Inflammatory macrophage (primary cell): ENCODE measurements at places on chromosomes 7 and 10.

GRCh38 chr10:108363576-108363975 lies 1199.1 kb upstream of the SORCS1 start:
- no peak for DNase-seq

- peak; percentile 82 for DNase-seq
Measured at GRCh38 chr7:116902867-116903266, 40.5 kb downstream of the CAPZA2 start.

GRCh38 chr10:75051308-75051707 lies 60.1 kb upstream of the SAMD8 start:
- no peak for DNase-seq

DNA sequence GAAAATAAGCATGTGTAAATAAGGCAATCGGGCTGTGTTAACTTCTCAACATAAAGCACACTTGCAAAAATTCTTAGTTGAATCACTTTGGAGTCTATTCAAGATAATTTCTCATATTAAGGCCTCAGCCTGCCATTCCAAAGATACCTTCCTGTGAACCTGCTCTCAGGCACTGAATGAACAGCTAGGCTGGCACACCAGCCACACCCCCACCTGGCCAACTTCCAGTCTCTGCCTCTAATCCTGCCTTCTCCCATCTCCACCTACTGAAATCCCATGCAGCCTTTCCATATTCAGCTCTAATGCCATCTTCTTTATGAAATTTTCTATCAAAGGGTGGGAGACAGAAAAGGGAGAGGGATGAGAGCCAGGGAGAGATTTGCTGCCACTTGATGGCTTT lies 17.1 kb upstream of the MACROH2A2 start:
- no peak for DNase-seq

GRCh38 chr10:51663086-51663485 lies 36.3 kb downstream of the CSTF2T start:
- DNase-seq: no peak

DNA sequence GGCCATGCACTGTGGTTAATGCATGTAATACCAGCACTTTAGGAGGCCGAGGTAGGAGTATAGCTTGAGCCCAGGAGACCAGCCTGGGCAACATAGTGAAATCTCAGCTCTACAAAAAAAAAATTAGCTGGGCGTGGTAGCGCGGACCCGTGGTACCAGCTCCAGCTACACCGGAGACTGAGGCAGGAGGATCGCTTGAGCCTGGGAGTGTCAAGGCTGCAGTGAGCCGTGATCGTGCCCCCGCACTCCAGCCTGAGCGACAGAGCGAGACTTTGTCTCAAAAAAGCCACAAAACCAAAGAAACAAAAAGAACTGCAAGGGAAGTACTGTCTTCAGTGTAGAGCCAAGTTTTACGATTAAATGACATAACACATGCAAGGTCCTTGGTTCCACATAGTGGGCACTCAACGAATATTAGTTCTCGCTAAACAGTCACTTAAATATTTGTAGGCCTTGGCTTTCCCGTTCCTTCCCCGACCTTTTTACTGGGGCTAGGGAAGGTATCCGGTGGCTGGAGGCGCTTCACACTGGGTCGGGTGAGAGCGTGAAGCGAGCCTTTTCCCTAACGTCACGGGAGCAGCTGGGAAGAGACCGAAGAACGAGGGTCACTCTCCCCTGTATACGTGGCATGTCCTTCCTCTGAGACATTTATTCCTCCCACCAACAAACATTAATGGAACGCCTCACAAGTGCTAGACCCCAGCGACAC lies 993 bp upstream of the SND1 start:
- DNase-seq: peak; percentile 18

- no peak for DNase-seq
Measured at GRCh38 chr10:81911328-81911727, 36.3 kb downstream of the NRG3 start.

GRCh38 chr7:108535257-108535656 lies 9.3 kb upstream of the PNPLA8 start:
- peak; percentile 46 for DNase-seq

- no peak for DNase-seq
Measured at GRCh38 chr7:144982133-144982532, 146.3 kb upstream of the TPK1 start.

DNA sequence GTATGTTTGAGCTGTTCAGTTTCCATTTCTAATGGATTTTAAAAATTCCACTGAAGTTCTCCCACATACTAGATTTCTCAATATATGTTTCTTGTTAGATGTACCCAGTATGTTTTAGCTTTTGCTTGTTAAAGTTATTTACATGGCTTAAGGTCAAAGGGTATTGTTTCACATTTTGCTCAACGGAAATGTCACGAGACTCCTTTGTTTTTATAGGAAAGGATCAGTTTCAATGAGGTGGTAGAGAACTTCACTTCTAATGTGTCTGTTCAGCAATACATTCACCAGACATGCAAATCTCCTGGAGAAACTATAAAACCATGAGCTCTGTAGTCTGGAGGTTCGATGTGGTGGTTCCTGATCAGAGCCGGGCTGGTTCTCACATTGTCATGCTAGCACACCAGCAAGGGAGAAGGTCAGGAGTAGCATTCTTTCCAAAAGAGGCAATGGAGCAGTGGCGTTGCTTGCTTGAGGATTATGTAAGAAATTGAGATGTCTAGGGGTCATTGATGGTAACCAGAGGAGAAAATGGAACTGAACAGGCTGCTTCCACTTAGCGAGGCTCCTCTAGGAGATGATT lies 114.0 kb downstream of the RAB18 start:
- no peak for DNase-seq

DNA sequence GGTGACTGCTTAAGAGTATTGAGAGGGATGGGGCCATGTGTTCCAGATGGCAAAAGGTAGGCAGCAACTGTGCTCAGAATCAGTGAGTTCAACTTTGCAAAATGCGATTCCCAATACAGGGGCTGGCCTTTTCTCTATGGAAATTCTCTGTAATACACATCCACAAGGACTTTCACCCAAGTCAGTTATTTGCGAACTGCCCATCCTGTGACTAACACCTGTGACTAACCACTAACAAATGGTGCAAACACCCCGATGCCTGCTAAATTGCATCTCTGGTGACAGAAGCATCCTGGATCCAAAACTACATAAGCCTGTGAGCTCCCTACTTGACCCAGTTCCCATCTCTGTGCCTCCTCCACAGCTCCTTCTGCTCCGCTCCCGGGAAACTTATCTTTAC lies 9.0 kb upstream of the CUZD1 start:
- DNase-seq: no peak

DNA sequence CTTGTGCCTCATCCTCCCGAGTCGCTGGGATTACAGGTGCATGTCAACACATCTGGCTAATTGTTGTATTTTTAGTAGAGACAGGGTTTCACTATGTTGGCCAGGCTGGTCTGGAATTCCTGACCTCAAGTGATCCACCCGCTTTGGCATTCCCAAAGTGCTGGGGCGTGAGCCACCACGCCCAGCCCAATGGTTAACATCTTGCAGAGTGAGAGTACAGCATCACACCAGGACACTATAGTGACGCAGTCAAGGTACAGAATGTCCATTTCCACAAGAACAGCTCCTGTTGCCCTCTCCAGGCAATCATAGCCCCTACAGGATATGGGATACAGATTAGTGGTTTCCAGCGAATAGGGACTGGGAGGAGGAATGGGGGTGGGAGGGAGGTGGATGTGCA lies 34.0 kb downstream of the MYO1G start:
- DNase-seq: no peak

DNA sequence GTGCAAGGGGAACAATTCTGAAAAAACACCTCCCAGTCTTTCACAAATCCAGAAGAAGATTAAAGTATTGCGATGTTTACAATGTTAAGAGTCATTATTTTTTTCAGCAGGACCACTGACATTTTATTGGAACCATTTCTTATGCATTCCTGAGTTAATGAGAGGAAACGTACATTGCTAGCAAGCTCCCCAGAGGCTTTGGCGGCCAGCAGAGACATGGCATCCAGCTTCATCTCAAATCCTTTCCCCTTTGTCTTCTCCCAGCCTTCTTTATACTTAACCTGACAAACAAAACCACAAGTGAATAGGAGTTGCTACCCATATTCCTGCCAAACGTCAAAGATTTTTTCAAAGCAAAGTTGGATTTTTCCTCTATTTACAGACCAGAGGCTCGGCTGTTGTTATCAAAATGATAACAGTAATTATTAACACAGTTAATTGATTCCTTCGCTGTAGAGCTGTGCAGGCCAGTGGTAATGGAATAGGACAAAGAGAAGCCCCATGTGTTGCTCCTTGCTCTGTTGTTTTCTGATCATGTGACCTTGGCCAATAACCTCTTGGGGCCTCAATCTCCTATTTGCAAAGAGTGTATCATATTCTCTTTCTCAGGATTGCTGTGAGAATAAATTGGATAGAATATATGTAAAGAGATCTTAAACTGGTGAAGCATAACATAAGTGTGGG lies 32.0 kb downstream of the NRAP start:
- DNase-seq: no peak

GRCh38 chr7:11513460-11513859 lies 318.5 kb downstream of the THSD7A start:
- DNase-seq: no peak

GRCh38 chr7:26200038-26200443 lies 505 bp downstream of the HNRNPA2B1 start:
- DNase-seq: peak; percentile 71

DNA sequence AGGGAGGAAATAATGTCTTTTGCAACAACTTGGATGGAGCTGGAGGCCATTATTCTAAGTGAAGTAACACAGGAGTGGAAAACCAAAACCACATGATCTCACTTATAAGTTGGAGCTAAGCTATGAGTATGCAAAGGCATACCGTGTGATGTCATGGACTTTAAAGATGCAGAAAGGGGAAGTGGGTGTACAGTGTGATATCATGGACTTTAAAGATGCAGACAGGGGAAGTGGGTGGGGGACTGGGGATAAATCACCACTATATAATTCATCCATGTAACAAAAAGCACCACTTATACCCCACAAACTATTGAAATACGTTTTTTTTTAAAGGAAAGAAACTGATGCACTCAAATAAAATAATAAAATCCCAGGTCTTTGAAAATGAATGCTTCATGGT lies 29.5 kb downstream of the LYZL2 start:
- DNase-seq: peak; percentile 84

- peak; percentile 92 for DNase-seq
Measured at GRCh38 chr7:155291045-155291530, 6.6 kb upstream of the INSIG1 start.

GRCh38 chr10:32005050-32005449 lies 51.2 kb downstream of the KIF5B start:
- peak; percentile 58 for DNase-seq

DNA sequence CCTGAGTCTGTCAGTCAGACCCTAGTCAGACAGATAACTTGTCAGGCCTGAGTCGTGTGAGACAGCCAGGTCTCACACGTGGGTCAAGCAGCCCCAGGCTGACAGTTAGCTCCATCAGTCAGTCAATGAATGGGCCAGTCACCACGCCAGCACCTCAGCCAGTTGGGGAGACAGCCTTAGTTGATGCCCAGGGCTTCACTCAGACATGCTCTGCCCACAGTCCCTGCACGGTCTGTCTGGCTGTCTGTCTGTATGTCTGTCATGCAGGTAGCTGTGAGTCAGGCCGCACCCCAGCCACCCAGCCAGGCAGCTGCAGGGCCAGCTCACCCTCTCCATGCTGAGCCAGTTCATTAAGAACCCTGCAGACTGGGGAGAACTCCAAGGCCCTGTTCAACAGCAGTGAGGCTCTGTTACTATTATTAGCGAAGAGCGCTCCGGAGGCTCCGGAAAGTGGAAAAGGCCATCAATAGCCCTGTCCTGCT lies 141.1 kb upstream of the PCBD1 start:
- no peak for DNase-seq

DNA sequence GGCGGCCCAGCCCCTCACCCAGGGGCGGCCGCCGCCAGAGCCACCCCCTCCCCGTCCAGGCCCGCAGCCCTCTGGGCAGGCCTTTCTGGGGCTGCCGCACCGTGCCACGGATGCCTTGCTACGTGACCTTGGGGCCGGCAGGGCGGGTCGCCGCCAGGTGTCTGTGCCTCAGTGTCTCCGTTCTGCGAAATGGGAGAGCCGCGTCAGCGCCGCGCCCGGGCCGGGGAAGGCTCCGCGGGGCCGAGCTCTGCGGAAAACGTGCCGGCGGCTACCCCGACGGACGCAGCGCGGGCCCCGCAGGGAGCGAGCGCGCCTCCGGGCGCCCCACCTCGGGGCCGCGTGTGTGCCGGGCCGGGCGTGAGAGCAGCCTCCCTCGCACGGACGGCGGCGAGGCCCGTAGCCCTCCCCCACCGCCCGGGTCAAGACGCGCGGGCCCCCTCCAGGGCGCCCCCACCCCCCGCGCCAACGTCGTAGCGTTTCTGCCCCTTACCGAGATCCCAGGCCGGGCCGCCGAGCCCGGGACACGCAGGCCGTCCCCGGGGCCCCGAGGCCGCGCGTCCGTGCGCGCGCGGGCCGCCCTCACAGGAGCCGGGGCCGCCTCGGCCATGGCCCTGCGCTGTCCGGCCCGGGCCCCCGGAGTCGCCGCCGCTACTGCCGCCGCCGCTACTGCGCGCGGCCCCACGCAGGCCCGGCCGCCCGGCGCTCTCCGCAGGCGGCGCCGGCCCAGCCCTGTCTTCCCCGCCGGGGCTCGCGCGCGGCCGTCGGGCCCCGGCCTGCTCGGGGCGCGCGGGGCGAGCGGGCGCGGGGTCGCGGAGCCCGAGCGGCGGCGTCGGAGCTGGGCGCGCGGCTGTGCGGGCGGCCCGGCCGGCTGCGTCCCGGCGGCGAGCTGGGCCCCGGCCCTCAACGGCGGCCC lies 1.1 kb downstream of the ZNF777 start:
- DNase-seq: no peak

DNA sequence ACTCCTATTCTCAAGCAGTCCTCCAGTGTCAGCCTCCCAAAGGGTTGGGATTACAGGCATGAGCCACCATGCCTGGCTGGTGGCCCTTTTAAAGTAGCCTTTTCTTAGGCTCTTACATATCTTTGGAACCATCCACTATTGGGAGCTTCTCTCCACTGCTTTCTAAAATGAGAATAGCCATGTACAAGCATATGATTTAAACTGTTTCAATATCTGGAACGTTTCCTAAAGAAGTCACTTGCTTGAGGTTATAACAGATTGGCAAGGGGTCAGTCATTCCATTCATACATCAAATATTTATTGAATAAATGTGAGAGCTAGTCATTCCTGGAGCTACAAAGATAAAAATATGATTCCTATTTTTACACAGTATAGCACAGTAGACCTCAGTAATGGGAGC lies 97.4 kb upstream of the LRGUK start:
- DNase-seq: no peak

- no peak for DNase-seq
Measured at GRCh38 chr10:36349445-36350078, 707.5 kb upstream of the FZD8 start.

- peak; percentile 50 for DNase-seq
Measured at GRCh38 chr10:70478191-70479164, at the start of gene PALD1. PALD1 (plus strand) TSS chr10:70478767; CDS start chr10:70525952, 47,185 bp downstream.

GRCh38 chr10:79001082-79001885 lies 67.5 kb upstream of the ZMIZ1 start:
- peak; percentile 91 for DNase-seq

- no peak for DNase-seq
Measured at GRCh38 chr7:51665045-51665780, 348.6 kb upstream of the COBL start.

GRCh38 chr10:84845628-84846261 lies 517.4 kb downstream of the CCSER2 start:
- DNase-seq: no peak
